Activated CD8-positive, alpha-beta memory T cell treated with anti-CD3 and anti-CD28 coated beads for 4 hours (primary cell): ENCODE measurements at places on chromosomes 3 and 15.

DNA sequence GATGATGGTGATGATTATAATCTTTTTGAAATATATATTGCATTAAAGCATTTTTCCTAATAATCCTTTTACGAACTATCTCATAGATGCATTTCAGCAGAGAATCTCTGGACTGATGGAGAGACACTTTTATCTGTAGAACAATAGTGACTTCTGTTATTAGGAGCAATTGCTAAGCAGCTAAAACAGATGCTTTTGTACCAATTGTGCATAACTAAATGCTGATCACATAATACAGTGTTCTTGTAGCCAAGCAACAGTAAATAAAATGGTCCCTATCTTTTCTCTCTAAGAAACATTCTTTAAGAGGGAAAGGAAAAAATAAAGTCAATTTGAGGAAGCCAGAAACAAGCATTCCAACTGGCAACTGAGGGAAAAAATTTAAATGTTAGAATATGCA lies 405.8 kb upstream of the GOLIM4 start:
- DNase-seq, result no peak

DNA sequence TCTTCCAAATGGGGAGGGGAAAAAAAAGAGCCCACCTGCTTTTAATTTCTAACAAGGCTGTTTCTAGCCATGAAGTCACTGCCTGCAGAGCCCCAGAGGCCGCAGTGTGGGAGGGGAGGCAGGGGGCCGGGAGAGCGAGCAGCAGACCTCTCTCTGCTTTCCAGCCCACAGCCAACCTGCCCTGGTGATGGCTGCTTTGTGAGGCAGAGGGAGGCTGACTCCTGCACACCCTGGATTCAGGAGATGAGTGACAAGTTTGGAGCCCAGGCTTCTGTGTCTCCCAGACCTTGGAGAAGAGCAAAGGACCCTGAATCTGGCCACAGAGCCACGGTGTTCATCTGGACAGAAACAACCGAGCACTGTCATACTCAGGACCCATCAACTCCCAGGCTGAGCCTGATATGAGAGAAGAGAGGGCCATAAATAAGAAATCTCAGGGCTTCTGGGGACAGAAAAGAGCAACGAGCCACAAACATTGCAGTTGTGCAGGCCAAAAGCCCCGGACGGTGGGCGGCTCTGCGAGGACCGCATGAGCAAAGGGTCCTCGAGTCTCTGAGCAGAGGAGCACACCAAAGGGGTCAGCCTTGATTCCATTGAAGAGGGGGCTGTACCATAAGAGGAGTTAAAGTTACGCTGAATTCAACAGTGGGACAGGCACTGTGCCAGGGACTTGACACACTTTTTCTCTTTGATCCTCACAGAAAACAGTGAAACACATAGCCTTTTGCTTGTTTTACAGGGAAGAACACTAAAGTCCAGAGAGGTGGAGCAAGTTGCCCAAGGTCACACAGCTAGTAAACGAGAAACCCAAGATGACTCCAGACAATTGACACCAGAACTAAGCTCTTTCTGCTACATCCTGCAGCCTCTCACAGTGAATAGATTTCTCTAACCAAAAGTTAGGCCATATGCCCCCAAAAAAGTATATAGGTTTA lies 97.2 kb downstream of the SEMA5B start:
- DNase-seq, result no peak

GRCh38 chr3:112735926-112736325 lies 95.0 kb upstream of the CCDC80 start:
- no peak for DNase-seq

GRCh38 chr3:47425959-47426358 lies 45.1 kb downstream of the PTPN23 start:
- no peak for DNase-seq

GRCh38 chr15:27223179-27223578 lies 252.2 kb downstream of the GABRG3 start:
- no peak for DNase-seq

DNA sequence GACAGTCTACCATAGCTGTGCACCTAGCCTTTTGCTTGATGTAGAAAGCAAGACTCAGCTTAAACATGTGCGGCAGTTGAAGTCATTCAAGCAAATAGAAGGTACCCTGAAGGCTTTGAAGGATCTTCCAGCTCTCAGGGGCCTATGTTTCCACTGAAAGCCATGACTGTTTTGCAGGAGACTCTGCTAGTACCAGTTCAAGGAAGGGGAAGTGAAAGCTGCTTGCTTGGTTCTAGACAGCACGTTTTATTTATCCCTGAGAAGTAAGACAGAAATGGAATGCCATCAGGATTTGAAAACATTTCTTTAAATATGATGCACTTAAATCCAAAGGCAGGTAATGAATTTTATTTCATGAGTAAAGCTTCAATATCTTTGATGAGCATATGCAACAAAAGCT lies 311.4 kb downstream of the PDCD6IP start:
- no peak for DNase-seq

DNA sequence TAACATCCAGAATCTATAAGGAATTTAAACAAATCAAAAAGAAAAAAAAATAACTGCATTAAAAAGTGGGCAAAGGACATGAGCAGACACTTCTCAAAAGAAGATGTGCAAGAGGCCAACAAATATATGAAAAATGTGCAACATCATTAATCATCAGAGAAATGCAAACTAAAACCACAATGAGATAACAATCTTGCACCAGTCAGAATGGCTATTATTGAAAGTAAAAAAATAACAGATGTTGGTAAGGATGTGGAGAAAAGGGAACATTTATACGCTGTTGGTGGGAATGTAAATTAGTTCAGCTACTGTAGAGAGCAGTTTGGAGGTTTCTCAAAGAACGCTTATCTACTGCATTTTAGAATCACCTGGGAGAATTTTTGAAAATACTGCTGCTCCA lies 186.1 kb downstream of the OTOL1 start:
- DNase-seq, result no peak

- no peak for DNase-seq
These were observed 20.3 kb downstream of the LRCH3 start for GRCh38 chr3:197811343-197811742.

DNA sequence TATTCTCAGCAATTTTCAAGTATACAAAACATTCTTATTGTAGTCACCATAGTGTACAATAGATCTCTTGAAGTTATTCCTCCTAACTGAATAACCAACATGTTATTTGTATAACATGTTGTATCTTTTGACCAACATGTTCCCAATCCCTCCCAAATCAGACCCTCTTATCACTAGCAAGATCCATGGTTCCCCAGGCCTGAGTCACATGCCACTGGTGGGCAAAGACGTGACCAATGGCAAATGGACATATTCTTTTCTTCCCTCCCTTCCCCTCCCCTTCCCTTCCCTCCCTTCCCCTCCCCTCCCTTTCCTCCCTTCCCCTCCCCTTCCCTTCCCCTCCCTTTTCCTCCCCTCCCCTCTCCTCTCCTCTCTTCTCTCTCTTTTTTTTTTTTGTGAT lies 45.4 kb downstream of the AMOTL2 start:
- no peak for DNase-seq

- no peak for DNase-seq
These were observed 41.1 kb downstream of the CCK start for GRCh38 chr3:42224658-42225421.

DNA sequence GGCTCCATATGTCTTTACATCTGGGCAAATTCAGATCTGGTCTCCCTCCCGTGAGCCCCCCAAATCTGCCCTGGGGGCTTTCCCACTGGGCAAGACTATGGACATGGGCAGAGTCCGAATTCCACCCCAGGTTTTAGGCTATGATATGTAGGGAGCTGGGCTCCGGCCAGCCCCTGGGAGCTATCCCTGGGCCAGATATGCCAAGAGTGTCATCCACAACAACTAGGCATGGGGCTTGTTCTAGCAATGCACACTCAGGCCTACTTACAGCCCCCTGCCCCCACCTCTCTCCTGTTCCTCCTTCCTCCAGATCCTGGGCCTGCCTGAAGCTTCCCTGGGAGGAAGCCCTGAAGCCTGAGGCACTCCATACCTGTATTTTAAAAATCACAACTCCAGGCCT lies 622 bp downstream of the XIRP1 start:
- DNase-seq, result no peak

DNA sequence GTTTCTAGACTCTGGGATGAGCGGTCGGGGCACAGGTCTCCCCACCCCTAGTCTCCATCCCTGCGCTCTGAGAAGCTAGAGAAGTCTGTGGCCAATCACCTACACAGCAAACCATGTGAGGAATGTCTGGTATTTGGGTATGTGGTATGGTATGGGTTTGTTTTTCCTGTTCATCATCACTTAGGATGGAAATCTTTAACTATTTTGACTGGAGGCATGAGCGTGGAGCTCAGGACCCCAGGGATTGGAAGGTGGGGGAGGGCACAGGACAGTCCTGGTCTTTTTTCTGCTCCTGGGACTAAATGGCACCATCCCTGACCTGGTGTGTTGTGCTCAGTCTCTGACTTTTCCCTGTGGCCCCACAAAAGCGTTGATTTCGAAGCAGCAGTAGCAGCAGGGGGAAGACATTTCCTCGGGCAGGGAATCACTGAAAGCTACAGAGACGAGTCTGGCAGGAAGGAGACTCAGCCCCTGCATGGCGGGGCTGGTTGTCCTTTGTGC lies 191.7 kb upstream of the TPM1 start:
- no peak for DNase-seq

DNA sequence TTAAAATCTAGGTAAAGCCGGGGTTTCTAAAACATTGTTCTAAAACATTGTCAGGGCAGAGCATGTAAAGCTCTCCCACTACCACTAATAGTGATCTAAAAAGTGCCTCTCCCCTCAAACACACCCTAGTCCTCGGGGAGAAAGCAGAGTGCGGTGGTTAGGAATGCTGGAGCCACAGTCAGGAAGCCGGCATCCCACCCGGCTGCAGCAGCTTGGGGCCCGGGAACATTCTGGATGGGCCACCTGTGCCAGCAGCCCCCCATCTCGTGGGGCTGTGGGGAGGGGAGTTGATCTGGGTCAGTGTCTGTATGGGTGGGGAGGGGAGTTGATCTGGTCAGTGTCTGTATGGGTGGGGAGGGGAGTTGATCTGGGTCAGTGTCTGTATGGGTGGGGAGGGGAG lies 176.9 kb downstream of the APBA2 start:
- DNase-seq, result no peak
